Right atrium auricular region (tissue), 2 donors: ENCODE measurements at places on chromosomes 2 and 18. TPM values are rescaled to one million over a fixed set of nuclear protein-coding genes. Genes with fewer than 3 reads are reported as not detected.

GPR155 gene
- total RNA-seq: 10.1 TPM

SKOR2 gene
- not detected for total RNA-seq

MALL gene
- 17.9 TPM for total RNA-seq

TFCP2L1 gene
- total RNA-seq: 0.28 TPM

ACSL3 gene
- 29.0 TPM for total RNA-seq

SERPINB4 gene
- total RNA-seq: not detected

TANC1 gene
- total RNA-seq: 51.8 TPM

TRIB2 gene
- total RNA-seq: 55.7 TPM

CIB4 gene
- total RNA-seq: not detected

RGPD3 gene
- 0.43 TPM for total RNA-seq

TMBIM1 gene
- total RNA-seq: 225 TPM

LOXHD1 gene
- total RNA-seq: not detected

CRYGD gene
- total RNA-seq: not detected

GRCh38 chr2:47373747-47374146 lies 29.2 kb upstream of the MSH2 start:
- DNase-seq: no peak

DNA sequence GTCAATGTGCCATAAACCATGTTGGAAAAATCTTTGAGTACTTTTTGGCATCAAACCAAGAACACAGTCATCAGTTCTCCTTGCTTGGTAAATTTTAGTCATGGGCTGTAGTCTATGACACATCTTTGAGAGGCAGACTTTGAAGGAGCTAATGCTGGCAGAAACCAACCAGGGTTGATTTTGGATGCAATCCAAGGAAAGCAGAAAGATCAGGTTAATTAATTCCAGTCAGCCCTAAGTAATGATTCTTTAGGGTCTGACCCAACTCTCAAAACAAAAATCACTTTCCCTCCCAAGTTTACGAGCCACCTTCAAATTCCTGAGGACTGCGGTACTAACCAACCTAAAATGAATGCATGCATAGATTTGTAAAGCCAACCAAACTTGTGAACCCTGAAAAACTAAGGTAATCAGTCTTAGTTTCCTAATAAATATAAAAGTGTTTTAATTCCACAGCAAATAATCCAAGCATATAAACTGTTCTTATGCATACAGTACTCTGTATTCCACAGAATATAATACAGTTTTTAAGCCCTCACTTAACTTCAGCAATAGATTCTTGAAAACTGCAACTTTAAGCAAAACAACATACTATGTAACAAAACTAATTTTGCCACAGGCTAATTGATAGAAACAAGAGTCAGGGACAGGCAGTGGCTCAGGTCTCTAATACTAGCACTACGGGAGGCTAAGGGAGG lies 22.0 kb downstream of the AP1S3 start:
- DNase-seq: no peak

DNA sequence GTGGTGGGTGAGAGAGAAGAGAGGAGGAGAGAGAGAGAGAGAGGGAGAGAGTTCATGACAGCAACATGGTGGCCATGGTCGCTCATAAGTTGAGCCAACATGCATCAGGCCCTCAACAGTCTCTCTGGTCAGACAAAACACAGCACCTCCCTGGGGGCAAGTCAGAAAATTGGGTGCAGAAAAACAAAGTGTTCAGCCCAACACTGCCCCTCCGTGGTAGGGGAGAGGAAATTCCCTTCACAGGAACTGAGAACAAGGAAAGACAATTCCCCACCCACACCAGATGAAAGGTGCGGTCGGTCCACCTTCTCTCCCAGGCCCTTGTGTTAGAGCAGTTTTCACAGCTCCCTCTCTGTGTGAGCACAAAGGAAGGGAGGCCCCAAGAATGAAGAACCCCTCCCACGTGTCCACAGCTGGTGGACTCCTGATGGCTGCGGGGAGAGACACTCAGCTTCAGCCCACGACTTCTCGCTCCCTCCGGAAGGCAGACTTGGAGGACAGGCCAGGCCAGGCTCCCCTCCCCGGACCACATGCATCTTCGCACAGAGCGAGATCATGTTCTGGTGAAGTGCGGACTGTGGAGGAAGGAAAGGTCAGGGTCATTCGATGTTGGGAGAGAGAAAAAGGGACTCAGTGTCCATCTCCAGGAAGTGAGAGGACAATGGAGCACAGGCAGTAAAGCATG lies 181.7 kb downstream of the ANAPC1 start:
- DNase-seq: no peak

DNA sequence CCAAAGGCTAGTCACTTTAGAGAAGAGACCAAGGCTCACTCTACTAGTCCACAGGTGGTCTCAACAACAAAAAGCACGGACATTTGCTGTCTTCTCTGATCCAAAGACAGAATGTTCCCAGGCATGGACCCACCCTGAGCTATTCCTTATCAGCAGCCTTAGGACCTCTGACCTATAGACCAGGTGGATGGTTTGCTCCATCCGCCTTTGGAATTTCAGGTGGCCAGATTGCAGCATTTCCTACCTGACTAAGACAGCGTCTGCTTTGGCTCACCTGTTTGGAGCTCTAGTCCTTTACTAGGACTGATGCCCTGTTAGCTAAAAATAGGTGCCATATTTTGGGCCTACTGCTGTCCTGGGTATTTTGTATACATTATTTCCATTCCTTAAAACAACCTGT lies 44.6 kb upstream of the LRP2 start:
- DNase-seq: no peak

DNA sequence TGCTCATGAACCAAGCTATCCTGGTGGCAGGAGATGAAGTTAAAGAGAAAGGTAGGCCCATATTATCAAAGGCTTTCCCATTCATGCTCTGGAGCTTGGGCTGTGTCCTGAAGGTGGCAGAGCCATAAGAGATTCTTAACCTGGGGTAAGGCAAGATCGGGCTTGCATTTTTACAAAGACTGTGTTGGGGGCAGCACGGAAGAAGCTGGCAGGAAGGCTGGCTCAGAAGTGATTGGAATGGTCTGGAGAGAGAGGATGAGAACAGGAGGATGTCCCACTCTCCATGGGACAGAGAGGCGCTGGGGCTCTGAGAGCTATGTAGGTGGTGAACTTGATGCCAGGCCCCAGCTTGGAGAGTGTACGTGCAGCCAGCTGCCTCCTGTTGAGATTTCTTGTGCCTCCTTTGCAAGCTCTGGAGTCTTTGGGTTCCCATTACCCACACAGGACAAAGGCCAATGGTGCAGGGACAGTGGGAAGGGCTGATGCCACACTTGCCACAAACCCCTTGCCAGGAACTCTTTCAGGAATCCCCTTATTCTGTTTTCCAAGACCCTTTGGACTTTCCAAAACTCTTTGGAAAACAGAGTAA lies 40.6 kb upstream of the FZD5 start:
- DNase-seq: no peak

- DNase-seq: no peak
These were observed 1.4 kb downstream of the ALMS1 start for GRCh38 chr2:73386894-73387636.

- DNase-seq: no peak
These were observed 411.5 kb downstream of the TGIF1 start for GRCh38 chr18:3861495-3861894.

DNA sequence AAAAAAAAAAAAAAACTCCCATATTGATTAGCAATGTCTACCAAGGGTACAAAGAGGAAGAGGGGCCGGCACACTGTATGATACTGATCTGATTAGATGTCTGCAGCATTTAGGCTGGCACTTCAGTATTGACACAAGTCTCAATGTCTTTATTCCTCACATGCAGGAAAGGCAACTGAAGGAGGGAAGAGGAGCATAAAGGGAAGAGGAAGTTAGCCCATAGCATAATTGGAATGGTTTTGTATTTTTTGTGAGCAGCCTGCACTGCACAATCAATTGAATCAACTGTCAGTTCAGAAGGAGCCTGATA lies 79.0 kb downstream of the DNER start:
- no peak for DNase-seq

DNA sequence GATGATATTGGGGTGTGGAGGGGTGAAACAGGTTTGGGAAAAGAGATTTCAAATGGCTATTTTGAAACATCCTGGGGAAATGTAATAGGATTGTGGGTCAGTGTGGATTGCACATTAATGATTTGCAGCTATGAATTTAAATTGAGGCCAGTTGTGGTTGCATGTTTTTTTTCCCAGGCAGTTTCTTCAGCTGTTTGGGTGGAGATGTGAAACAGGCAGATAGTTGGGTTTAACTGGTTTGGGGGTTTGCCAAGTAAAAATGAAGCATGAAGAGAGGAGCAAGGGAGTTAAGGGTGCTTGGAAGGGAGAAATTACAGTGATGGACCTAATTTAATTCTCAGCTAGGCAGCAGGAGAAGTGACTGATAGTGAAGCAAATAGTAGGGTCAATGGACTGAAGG lies 16.8 kb downstream of the GPD2 start:
- no peak for DNase-seq

DNA sequence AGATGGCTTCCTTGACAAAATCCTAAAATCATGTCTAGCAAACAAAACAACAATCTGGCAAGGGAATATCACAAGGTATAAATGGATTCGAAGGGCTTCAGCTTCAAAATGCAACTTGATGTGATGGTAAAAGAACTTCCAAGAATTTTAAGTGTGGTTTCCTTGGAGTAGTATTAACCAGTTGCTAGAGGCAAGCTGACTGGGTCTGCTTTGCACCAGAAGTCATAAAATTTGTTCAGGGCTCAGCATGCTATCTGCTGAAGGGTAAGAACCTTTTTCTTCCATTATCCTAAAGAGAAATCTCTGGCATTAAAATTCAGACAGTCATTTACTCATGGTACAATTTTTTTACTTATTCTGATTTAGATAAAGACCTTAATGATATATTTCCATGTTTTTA lies 516.7 kb downstream of the TXNL1 start:
- no peak for DNase-seq

GRCh38 chr2:193549661-193550060 lies 1354.9 kb upstream of the TMEFF2 start:
- no peak for DNase-seq

DNA sequence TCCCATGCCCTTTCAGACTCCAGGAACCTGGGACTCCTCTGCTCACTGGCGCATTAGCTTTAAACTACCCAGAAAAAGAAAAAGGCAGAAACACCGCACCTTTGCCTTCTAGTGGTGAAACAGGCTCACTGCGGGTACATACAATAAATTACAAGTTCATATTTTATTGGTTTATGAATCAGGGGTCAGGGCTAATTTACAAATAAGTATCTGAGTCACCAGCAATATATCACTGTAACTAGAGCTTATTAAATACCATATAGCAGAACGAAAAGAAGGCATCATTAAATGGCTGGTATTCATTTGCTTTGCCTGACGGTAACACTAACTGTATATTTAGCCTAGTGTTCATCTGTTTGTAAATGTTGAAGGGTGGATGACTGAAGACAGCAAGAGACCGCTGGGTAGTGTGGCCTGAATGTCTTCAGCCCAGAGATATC lies 26.9 kb upstream of the DTNB start:
- DNase-seq: no peak

DNA sequence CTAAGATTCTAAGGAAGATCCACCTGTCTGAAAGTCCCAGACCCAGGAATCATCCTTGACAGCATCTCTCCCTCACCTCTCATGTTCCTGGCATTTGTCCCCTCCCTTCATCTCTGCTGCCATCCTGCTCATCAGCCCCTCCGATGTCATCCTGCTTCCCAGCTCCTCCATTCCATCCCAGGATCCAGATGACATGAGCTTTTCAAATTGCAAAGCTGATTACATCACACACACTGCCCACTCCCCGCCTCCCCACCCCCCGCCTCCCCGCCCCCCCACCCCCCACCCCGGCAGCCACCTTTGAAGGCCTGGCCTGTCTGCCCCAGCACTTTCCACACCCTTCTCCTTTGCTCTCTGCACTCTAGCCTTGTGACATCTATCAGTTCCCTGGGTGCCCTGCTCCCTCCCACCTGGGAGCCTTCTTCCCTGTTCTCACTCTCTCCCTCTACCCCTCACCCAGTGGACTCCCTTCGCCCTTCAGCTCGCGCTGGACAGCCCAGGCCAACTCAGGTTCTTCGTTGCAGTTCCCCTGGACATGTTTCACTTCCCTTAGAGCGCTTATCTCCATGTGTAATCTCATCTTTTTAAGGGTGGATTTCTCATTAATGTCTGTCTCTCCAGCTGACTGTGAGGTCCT lies 61.6 kb downstream of the DNMT3A start:
- no peak for DNase-seq

- DNase-seq: no peak
These were observed 532.1 kb downstream of the SOX11 start for GRCh38 chr2:6224267-6224666.

DNA sequence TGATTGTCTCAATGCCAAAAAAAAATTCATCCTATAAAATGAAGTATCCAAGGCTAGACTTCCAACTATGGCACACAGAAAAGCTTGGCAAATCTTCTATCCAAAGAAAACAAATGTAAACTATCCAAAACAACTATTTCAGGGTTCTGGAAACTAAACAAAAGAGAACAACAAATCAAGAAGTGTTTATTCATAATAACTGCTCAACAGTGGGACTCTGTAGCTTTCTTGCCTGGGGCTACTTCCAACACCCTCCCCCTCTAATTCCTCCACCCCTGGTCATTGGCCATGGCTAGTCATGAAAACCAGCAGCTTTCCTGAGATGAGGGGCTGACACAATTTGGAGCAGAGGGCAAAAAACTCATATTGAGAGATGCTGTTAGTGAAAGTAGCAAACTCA lies 107.0 kb downstream of the EXOC6B start:
- no peak for DNase-seq

DNA sequence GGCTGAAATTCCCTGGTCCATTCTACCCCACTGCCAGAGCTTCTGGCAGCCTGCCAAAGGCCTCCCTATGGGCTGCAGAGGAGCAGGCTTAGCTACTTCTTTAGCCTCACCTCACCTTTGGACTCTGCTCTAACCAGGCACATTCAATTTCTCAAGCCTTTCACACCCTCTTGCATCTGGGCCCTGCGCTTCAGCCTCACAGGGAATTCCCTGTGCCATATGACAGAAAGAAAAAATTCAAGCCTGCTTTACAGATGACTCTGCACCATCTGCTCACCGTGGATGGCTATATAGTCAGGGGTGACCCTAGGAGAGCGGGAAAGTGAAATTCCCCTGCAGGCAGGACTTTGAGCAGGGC lies 62.5 kb downstream of the REEP1 start:
- no peak for DNase-seq

GRCh38 chr2:186533717-186534116 lies 47.7 kb downstream of the ZC3H15 start:
- DNase-seq: no peak

GRCh38 chr2:239869272-239870155 lies 155.6 kb downstream of the NDUFA10 start:
- peak; percentile 44 for DNase-seq

DNA sequence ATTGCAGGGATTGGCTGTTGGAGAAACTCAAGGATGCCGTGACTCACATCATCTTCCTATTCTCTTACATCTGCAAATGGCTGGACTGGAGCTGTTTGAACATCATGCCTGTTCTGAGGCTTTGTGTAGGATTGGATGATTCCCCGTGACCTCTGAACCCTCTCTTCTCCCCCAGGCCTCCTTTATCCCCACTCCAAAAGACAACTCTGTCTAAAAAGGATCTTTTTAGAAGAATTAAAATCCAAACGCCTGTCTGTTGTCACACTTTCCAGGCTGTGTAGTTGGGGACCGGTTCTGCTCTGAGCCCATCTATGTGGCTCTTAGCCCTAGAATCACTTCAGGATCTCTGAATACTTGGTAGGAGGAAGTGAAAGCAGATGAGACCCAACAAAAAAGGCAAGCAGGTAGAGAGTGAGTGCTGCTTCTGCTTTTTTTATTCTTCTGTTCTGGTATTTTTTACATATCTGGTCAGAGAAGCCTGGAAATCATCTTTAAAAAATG lies 565 bp downstream of the SP140 start:
- DNase-seq: no peak
